ENCODE measurements at places on chromosomes 4 and X.

DNA sequence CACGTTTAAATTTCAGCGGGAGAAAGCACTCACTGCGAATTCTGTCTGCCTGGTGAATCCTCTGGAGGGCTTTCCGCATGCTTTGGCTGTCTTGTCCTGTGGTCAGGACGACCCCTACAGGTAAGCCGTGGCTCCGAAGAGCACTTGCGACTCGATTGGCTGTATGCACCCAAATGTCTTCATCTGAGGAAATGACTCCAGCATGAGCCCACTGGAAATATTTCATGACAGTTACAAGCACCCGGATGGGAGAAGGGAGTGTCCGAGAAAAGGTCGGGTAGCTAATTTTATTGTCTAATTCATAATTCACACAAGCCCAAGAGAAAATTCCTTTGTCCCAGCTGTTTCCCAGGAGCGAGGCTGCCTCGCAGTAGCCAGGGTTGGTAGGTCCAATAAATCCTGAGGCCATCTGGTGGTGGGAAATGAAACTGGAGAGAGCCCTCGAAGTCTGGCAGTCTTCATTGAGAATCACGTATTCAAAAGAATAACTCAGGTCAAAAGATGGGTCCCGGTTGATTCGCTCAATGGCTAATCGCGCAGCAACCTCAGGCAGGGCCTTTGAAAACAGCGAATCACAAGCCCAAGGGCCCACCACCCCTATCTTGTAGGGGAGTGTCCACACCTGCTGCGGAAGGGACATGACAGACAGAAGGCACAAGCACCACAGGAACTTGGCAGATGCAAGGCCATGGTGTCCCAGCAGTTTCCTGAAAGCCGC lies 6.6 kb downstream of the GUCY2F start:
- no peak for DNase-seq

DNA sequence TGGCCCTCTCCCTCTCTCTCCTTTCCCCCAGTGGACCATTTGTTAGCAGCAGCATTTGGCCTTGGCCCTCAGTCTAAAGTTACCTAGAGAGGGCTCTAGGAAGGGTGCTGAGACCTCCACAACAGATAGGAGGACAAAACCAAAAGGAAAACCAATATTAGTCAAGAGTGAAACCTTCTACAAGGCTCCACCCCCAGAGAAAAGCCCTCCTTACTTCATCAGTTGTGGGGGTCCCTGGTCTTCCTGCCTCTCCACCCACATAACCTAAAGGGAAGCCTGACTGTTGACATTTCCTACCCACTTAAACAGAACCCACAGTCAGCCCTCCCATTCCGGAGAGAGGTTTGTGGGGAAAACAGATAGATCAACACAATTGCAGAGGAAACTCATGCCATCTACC lies 4.7 kb upstream of the CD40LG start:
- no peak for DNase-seq

GRCh38 chr4:108171339-108172230 lies 2.9 kb upstream of the LEF1 start:
- no peak for DNase-seq

DNA sequence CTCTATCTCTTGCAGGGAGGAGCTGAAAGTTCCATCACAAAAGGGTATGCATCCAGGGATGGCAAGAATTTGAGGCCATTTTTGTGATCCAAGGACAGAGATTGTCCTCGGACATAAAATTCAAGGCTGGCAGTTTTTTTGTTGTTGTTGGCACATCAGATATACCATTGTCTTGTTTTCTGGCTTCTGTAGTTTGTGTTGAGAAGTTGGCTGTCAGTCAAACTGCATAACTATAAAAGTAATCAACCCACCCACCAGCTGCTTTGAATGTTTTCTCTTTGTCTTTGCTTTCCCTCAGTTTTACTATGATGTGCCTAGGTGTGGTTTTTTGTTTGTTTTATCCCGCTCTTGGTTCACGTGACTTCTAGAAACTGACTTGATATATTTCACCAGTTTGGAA lies 21.6 kb upstream of the PDZD4 start:
- DNase-seq, result no peak

GRCh38 chr4:52198294-52198693 lies 147.2 kb downstream of the SPATA18 start:
- DNase-seq, result no peak

- no peak for DNase-seq
Observed at GRCh38 chr4:11919316-11919715, 490.6 kb upstream of the HS3ST1 start.

DNA sequence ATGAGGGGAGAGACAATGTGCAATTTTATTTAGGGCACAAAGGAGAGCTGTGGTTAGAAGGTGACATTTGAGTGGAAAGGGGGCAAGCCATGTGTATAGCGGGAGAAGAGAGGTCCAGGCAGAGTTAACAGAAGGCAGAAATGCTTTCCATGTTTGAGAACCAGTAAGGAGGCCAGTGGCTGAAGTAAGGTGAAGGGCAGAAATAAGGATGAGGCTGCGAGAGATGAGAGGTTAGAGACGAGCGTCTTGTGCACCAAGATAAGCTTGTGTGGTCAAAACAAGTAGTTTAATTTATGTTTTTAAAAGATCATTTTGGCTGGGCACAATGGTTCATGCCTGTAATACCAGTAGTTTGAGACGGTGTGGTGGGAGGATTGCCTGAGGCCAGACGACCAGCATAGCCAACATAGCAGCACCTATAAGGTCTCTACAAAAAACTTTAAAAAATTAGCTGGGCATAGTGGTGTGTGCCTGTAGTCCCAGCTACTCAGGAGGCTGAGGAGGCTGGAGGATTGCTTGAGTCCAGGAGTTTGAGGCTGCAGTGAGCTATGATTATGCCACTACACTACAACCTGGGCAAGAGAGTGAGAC lies 8.5 kb downstream of the HTT start:
- no peak for DNase-seq

GRCh38 chrX:110412971-110413726 lies 54.5 kb downstream of the RTL9 start:
- no peak for DNase-seq

DNA sequence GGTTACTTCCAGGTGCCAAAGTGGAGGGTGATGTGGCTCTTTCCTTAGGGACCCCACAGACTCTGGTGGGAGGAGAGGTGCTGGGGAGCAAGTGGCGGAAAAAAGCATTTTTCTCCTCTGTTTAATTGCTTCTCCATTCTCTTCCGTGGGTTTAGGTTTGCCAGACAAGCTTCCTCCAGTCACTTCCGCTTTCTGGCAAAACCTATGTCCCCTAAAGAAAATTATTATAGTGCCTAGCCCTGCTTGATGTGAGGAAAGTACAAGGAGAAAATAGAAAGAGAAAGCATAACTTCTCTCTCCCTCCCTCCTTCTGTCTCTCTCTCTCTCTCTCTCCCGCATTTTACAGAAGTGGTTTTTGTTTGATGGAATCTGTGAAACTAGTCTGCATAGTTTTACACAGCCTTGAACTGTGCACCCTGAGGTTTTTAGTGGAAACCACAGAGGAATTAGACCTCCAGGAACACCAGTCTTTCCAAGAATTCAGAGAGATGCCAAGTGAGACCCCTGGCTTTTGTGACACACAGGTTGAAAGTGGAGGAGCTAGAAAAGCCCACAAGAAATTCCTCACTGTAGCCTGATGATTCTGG lies 231.1 kb upstream of the ANXA3 start:
- no peak for DNase-seq

DNA sequence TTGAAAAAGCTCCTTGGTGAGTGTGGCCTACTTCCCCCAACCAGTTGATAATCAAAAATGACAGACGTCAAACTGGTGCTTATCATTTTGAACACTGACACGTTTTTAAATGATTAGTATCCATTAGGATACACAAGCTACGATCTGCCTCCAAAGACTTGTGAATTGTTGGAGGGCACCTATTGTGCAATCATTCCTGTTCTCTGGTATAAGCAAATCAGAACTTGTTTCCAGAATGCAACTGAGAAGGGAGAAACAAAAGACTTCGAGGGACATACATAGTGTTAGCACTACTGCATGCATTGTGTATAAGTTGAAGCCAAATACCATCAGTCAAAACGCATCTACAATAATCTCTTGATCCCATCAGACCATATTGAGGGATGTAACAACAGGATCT lies 11.6 kb downstream of the NPY2R start:
- no peak for DNase-seq

- DNase-seq, result no peak
Observed at GRCh38 chr4:77006753-77007353, 57.3 kb downstream of the SEPTIN11 start.

- DNase-seq, result no peak
Observed at GRCh38 chrX:17679261-17679660, 58.0 kb upstream of the SCML1 start.

DNA sequence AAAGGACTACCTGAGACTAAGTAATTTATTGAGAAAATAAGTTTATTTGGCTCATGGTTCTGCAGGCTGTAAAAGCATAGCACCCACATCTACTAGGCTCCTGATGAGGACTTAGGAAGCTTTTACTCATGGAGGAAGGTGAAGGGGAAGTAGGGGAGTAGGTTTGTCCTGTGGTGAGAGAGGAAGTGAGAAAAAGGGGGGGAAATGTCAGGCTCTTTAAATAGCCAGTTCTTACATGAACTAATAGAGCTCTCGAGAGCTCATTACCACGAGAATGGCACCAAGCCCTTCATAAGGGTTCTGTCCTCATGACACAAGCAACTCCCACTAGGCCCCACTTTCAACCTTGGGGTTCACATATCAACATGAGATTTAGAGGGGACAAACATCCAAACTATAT lies 125.5 kb upstream of the NRK start:
- no peak for DNase-seq

GRCh38 chr4:128735714-128736113 lies 73.8 kb upstream of the JADE1 start:
- DNase-seq, result no peak

GRCh38 chr4:81754169-81754568 lies 282.5 kb upstream of the RASGEF1B start:
- DNase-seq, result no peak

DNA sequence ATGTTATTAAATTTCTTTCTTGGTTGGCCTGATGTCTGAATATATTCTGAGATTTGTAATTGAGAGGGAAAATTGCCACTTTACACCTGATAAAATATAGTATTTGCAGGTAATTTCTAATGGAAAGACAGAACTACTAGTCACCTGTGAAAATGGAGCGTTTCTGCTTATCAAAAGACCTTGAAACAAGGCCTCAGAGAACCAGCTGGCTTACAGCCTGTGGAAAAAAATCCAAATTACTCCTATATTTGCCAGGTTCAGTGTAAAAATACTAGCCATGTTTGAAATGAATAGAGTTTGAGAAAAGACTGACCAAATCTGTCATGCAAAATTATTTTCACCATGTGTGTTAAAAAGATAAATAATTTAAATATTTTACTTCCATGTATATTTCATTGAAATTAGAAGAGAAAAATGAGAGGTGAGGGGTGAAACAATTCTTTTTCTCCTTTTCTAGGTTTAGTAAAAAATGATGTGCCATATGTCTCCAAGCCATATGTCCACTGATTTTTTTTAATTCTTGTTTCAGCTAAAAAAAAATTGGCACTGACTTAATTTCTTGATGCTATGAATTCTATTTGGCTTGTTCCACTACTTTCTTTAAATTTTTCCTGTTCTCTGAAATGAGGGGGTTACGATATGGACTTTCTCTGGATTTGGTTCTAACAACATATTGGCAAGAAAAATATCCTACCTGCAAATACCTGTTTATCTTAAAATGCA lies 464.9 kb downstream of the GRXCR1 start:
- no peak for DNase-seq

- no peak for DNase-seq
Observed at GRCh38 chr4:6542951-6543350, 32.0 kb upstream of the MAN2B2 start.

- DNase-seq, result no peak
Observed at GRCh38 chrX:131237363-131237762, 51.7 kb downstream of the IGSF1 start.

GRCh38 chr4:48372272-48372671 lies 30.9 kb downstream of the SLAIN2 start:
- DNase-seq, result no peak

DNA sequence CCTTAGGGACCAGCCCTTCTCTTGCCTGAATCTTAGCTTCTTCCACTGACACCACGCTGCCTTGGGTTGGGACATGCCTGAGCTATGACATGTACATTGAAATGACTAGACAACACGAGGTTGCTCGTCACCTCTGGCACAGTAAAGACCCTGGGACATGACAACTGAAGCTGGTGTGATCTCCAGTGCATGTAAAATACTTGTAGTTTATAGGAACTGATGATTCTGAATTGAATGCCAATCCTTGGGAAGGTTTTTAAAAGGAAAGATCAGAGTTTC lies 100.7 kb upstream of the PGRMC2 start:
- DNase-seq, result no peak

DNA sequence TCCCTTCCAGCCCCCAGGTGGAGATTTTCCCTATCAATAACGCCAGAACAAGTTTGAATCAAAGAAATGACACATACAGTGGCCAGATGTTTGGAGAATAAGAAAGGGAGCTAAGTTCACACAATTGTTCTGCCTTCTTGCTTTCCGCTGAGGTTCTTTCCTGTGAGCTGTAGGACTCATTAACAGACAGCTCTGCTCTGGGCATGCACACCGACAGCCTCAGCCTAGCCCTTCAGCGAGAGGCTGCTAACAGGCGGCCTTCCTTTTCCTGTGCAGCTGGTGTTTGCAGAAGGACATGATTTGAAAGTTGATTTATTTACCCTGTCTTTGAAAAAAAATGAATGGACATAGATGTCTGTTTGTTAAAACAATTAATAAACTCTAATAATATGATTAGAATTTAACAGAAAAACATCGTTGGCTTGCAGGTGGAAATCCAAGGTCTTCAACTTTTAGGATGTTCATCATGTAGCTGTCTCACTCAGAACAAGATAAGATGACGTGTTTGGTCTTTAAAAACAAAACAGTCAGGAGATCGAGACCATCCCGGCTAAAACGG lies 183.3 kb downstream of the KDR start:
- no peak for DNase-seq

- DNase-seq, result no peak
Observed at GRCh38 chrX:13007519-13008188, 32.7 kb downstream of the TMSB4X start.

DNA sequence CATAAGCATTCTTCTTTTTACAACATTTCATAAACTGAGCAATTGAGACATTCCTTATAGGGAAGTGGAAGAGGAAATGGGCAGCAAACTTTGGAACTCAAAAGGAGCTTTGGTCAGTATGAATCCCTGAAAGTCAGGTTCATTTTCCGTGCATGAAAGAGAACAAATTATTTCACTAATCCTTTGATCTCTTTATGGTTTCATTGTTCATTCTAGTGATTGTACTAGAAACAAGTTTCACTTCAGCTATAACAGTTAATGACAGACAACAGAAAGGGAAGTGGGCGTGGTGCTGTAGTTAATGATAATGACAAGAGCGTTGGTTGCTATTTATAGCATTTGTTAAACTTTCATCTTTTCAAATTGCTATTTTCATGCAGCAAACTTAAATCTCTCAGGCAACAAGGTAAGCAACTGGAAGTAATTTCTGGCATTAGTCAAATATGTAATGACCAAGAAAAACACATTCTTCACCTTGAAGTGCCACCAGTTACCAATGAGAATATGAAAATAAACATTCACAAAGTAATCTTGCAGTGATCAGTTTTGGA lies 98.4 kb downstream of the AREG start:
- DNase-seq, result peak; percentile 9

Measured in GM12878 (cell line).